Nephron progenitor cell (in vitro differentiated cells): ENCODE measurements at places on chromosomes 4 and X.
A peak's percentile ranks its signal among the peaks of the same experiment; 100 is the strongest.

DNA sequence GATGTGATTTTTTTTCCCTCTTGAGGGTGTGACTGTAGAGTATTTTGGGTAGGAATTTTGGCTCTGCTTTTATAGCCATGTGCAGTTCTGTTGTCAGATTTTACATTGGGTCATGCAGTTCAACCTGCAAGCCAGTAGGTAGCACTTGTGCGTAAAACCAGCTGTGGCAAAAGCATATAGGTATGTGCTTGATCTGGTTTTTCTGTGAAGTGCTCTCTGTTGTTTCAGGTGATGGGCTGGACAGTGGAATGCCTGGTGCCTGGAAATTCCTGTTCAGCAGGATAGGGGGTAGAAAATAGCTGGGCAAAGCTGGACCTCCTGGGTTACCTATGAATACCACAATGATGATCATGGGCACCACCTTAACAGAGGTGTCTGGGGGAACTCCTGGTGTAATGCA, 584.2 kb upstream of the PCDH10 start:
- no peak for DNase-seq
- H3K36me3 ChIP-seq: no peaks in the 10 kb centered on the region
- no peak overlapping the region for H3K27ac ChIP-seq
- H3K4me3 ChIP-seq: no peak overlapping the region
- H3K4me1 ChIP-seq: no peaks in the 10 kb centered on the region

- peaks cover 15% of the 10 kb centered on the region for H3K4me1 ChIP-seq
- H3K36me3 ChIP-seq: peaks cover 54% of the 10 kb centered on the region
- H3K27me3 ChIP-seq: no peaks in the 10 kb centered on the region
- peak overlapping the region; percentile 43 for H3K27ac ChIP-seq
- DNase-seq: peak; percentile 23
Measured at GRCh38 chr4:140635606-140636005, 66.8 kb upstream of the UCP1 start.

DNA sequence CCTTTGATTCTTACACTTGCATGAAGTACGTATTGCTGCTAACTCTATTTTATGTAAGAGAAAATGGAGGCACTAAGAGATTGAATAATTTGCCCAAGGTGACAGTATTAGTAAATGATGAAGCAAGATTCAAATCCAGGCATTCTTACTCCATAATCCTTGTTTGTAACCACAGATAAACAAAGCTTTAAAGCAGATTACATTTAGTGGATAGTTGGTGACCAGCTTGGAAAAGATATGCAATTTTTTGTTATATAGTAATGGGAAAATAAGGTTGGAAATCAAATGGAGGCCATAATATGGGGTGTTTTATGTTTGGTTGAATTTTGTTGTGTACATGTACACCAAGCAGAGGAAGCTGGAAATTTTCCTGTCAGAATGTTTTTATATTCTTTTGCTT, 30.8 kb downstream of the MND1 start:
- H3K4me3 ChIP-seq: no peak overlapping the region
- DNase-seq: no peak
- no peak overlapping the region for H3K27ac ChIP-seq
- no peaks in the 10 kb centered on the region for H3K27me3 ChIP-seq
- no peaks in the 10 kb centered on the region for H3K4me1 ChIP-seq

- H3K4me1 ChIP-seq: no peaks in the 10 kb centered on the region
- DNase-seq: no peak
- H3K36me3 ChIP-seq: no peaks in the 10 kb centered on the region
- no peak overlapping the region for H3K27ac ChIP-seq
- peaks cover 13% of the 10 kb centered on the region for H3K27me3 ChIP-seq
Measured at GRCh38 chr4:99832758-99833157, 16.1 kb downstream of the DAPP1 start.
